Kidney glomerular epithelial cell (primary cell): ENCODE measurements at places on chromosomes 12 and 14.

GRCh38 chr12:124664395-124665111 is 97.1 kb upstream of the NCOR2 start:
- no peak for DNase-seq

DNA sequence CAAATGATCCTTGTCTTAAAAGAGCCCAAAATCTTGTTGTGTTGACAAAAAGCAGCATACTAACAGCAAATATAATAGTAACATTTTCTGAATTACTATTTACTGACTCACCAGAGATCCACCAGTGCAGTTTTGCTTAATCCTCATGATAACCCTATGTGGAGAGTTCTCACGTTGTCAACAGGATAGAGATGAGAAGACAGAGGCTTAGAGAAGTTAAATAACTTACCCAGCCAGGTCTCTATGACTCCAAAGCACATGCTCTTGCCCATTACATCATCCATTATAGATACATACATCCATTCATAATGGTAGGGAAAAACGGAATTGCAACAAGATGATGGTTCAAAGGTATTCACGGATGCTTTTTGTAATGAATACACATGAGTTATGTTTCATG is 111.9 kb downstream of the PAX9 start:
- peak; percentile 34 for DNase-seq

DNA sequence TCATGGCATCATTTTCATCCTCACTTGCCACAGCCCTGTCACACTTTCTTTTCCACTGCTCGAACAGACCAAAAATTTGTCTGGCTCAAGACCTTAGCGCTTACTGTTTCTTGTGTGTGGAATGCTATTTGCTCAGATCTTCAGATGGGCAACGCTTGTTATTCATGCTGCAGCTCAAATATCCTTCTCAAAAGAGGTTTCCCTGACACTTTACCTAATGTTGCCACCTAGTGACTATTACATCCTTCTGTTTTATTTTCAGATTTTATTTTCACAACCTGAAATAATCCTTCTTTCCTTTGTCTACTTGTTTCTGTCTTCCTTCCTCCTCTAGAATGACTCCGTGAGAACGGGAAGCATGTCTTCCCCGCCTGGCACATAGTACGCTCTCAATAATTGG is 5.6 kb downstream of the FBXO33 start:
- peak; percentile 54 for DNase-seq

GRCh38 chr14:77242752-77243151 is 28.3 kb downstream of the NGB start:
- DNase-seq, result no peak

DNA sequence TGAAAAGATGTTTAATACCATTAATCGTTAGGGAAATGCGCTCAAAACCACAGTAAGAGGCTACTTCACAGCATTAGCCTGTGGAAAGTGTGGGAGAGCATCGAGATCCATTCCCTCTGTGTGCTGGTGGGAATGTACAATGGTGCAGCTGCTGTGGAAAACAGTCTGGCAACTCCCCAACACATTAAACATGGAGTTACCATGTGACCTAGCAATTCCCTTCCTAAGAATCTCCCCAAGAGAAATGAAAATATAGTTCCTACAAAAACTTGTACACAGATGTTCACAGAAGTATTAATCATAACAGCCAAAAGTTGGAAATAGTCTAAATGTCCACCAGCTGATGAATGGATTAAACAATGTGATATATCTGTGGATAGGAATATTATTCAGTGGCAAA is 23.8 kb downstream of the MLXIP start:
- DNase-seq, result no peak

GRCh38 chr12:116600959-116601918 is 42.1 kb downstream of the MAP1LC3B2 start:
- DNase-seq, result no peak

GRCh38 chr12:104372061-104372720 is 68.7 kb downstream of the EID3 start:
- no peak for DNase-seq

DNA sequence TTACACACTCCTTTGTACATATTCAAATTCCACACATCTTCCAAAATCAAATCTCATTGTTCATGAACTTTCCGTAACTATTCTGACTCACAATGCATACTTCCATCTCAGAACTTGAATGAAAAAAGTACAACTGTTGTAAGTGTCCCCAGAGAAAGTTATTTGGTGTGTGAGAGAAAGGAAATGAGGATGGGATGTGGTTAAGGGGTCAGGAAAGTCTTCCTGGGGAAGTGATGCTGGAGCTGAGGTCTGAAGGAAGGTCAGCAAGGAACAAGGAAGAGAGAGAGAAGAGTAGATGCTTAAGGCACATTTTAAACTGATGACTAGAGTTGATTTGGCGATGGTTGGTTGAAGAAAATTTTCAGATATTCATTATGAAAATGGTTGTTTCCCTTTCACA is 340.0 kb upstream of the STXBP6 start:
- DNase-seq, result no peak
